ENCODE measurements at places on chromosomes 7 and 10. TPM values are rescaled to one million over a fixed set of nuclear protein-coding genes. Genes with fewer than 3 reads are reported as not detected.

Gene SYNPO2L
- not detected for total RNA-seq

Gene TMEM236
- total RNA-seq = 1.4 TPM

Gene FOXP2
- total RNA-seq = 14.7 TPM

Gene SGPL1
- 36.8 TPM for total RNA-seq

Gene NODAL
- total RNA-seq = not detected

GRCh38 chr10:89138755-89139490 lies 68.2 kb downstream of the CH25H start:
- no peak for DNase-seq

GRCh38 chr7:75938921-75939320 lies 24.0 kb downstream of the POR start:
- DNase-seq = no peak

- DNase-seq = no peak
Measured at GRCh38 chr10:75097666-75098285, 13.7 kb upstream of the SAMD8 start.

DNA sequence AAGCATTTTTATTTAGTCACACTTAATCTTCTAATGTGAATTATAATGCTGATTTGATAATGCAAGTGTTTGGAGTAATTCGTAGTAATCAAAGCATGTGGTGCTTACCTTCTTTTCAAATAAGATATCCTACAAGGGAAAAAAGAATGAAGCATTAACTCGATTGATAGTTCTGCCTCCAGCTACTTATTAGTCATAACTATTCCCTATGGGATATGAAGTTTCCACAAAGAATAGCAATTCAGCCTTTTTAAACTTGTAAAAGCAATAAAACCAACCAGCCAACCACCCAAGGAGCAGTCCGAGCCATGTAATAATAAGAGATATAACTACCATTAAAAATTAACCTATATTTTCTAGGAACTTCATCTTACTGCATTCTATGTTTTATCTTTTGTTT lies 11.6 kb downstream of the COL28A1 start:
- no peak for DNase-seq

DNA sequence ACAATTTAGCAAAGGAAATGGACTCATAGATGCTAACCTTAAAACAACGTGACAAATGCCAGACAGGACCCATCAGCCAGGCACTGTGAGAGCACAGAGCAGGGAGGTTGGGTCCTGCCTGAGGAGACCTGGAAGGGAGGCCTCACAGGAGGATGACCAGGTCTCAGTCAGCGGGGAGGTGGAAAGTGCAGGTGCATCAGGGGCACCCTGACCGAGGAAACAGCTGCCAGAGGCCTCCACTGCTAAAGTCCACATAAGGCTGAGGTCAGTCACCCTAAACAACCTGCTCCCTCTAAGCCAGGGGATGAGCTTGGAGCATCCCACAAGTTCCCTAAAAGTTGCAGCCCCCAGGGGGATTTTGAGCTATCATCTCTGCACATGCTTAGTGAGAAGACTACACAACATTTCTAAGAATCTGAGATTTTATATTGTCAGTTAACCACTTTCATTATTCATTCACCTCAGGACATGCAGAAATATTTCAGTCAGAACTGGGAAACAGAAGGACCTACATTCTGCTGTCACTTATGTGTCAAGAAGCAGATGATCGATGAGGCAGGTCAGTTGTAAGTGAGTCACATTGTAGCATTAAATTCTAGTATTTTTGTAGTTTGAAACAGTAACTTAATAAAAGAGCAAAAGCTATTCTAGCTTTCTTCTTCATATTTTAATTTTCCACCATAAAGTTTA lies 157.6 kb upstream of the LANCL2 start:
- DNase-seq = no peak

DNA sequence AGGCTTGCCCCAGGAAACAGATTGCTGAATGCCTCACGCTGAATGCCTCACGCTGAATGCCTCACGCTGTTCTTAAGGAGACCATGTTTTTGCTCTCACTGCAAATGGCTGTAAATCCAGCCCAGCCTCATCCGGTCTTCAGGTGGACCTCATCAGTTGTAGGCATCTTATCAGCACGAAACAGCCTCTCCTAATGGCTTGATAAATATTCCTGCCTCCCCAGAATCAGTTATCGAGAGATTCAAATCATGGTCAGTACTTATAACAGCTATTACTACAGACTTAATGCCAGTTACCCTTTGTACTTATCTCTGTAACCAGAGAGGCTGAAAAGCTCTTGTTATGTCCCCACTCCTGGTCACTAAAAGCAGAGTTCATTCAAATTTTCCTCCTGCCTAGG lies 290.6 kb downstream of the FZD1 start:
- DNase-seq = no peak

GRCh38 chr7:92528958-92529264 lies 316 bp downstream of the RBM48 start:
- DNase-seq = no peak

DNA sequence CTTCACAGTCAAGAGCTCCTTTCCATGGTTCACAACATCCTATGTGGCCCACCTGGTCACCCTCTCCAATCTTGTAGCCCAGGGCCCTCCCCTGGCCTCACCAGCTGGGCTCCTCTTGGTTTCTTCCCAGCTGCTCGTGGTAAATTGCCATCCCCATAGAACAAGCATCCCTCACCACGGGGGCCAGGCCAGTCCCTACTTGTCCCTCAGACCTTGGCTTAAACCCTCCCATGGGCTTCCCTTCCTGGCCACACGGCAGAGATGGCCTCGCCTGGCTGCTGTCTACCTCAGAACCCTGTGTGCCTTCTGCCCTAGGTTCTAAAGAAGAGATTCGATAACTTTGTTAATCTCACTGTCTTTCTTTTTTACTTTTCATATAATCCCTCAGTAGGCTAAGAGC lies 153.3 kb upstream of the TCERG1L start:
- DNase-seq = no peak

DNA sequence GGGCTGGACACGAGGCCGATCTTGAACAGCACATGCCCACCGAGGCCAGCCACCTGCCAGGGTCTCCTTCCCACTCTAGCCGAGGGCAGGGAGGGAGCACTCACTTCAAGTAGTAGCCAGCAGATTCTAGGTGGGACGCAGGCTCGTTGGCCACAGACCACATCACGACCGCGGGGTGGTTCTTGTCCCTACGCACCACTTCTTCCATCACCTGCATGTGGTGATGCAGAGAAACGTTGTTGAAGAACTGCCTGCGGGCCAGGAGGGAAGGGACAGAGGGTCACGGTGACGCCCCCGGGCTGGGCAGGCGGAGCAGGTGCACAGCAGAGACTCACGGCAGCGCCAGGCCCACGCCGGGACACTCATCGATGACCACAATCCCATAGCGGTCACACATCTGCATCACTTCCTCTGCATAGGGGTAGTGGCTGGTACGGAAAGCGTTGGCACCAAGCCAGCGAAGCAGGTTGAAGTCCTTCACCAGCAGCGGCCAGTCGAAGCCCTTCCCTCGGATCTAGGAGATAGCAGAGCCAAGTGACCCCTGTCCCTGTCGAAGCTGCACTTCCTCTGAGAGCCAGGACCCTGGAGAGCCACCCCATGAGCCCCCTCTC lies 7.7 kb downstream of the GUSB start:
- DNase-seq = no peak

DNA sequence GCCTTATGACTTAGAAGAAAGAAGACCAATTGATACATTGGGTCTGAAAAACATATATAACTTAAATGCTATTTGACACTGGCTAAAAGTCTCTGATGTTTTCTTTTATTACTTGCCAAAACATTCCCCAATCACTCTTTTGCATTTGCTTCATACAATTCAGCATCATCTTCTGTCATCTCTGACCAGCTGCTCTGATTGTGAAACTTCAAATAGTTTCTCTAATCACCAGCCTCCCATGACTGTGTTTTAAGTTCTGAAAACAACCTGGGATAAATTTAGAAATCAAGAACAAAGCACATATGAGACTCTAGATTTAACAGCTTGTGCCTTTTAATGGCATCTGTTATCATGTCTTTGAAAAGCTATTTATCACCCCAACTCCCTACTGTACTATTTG lies 208.4 kb upstream of the KCND2 start:
- no peak for DNase-seq

All from hepatocyte (in vitro differentiated cells).